ENCODE measurements at places on chromosomes 13 and 19.

- ATAC-seq = no peak
Measured at GRCh38 chr13:112719016-112719415, 29.2 kb downstream of the ATP11A start.

DNA sequence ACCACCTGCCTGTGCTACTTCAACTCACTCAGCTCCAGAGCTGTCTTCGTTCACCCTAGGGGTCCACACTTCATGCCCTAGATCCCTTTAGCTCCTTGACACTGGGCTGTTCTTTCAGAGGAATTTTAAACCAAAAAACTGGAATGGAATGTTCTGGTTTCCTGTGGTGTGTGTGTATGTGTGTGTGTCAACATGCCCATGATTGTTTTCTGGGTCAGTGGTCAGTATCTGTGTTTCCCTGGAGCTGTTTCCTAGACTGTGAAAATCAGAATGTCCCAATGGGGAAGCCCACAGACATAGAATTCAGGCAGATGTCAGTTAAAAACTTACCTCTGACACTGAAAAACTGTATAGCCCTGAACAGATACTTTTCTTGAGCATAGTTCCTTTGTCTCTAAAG, 1.3 kb downstream of the PMIS2 start:
- ATAC-seq = no peak

DNA sequence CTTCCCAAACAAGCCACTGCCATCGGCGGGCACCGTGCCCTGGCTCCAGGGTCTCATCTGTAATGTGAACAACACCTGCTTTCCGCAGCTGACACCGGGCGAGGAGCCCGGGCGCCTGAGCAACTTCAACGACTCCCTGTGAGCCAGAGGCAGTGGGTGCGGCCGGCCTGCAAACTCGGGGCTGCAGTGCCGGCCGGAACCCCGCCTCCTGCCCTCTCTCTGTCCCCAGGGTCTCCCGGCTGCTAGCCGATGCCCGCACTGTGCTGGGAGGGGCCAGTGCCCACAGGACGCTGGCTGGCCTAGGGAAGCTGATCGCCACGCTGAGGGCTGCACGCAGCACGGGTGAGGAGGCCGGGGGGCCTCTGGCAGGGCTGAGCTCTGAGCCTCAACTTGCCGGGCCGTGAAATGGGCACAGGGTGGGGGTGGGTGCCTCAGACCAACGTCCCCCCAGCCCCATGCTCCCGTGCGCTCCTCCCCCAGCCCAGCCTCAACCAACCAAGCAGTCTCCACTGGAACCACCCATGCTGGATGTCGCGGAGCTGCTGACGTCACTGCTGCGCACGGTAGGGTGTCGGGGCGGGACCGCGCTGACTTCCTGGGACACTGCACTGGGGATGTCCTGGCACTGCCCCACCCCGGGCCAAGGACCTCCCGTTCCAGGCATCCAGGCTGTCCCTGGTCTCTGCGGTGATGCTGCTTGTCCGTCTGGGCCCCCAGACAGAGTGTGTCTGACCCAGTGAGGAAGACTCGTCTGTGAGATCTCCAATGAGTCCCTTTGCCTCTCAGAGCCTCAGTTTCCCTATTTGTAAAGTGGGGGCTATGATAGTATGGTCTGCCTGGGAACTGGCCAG, 2.2 kb downstream of the ABCA7 start:
- peak; percentile 9 for ATAC-seq

DNA sequence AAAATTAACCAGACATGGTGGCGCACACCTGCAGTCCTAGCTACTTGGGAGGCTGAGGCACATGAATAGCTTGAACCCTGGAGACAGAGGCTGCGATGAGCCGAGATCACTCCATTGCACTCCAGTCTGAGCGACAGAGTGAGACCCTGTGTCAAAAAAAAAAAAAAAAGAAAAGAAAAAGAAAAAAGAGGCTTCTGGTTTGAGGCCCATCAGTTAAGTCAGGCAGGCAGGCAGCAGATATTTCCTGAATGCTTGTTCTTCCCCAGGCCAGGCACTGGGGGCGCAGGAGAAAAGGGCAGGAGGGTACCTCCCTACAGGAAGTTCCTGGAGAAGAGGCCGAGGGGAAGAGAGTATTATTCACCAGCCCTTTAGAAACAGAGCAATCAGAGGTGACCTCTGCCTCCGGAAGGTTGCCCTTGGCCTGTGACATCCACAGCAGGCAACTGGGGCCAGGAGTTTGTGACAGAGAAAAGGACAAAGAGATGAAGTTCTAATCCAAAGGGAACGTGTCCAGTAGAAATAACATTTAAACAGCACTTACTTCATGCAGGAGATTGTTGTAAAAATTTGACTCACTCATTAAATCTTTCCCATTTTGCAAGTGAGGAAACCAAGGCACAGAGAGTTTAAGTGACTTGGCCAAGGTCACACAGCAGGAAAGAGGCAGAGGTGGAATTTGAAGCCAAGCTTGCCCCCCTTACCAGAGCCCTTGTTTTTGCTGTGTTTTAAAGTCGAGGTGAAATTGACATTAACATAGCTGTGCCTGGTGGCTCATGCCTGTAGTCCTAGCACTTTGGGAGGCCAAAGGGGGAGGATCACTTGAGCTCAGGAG, 4.3 kb upstream of the RLN3 start:
- peak; percentile 27 for ATAC-seq

GRCh38 chr19:48379058-48379457, 12.3 kb downstream of the KDELR1 start:
- ATAC-seq = no peak

- ATAC-seq = no peak
Measured at GRCh38 chr13:95579303-95579702, 26.8 kb downstream of the CLDN10 start.

GRCh38 chr13:74204602-74205312, 70.6 kb upstream of the KLF12 start:
- no peak for ATAC-seq

- no peak for ATAC-seq
Measured at GRCh38 chr19:45346449-45346848, 5.9 kb downstream of the KLC3 start.

GRCh38 chr13:103961129-103961528, 894.9 kb upstream of the SLC10A2 start:
- no peak for ATAC-seq

- no peak for ATAC-seq
Measured at GRCh38 chr19:53826876-53827275, 2.8 kb upstream of the NLRP12 start.

- ATAC-seq = no peak
Measured at GRCh38 chr13:103945836-103946235, 879.6 kb upstream of the SLC10A2 start.

DNA sequence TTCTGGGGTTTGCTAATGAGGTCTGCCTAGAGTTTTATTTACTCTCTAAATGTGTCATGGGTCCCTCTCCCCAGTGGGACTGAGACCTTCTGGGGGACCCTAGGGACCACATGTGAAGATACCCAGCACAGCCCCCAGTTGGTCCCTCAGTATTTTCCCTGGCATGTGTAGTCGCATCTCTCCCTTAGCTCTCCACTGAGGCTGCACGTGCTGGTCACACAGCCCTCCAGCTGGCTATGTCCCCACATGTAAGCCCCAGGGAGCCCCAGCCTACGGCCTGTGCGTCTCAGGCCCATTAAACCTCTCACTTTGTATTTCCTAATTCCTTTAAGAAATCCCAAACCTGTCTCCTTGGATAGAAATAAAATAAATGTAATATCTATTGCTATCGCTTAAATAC, 189.6 kb upstream of the TSHZ3 start:
- no peak for ATAC-seq

DNA sequence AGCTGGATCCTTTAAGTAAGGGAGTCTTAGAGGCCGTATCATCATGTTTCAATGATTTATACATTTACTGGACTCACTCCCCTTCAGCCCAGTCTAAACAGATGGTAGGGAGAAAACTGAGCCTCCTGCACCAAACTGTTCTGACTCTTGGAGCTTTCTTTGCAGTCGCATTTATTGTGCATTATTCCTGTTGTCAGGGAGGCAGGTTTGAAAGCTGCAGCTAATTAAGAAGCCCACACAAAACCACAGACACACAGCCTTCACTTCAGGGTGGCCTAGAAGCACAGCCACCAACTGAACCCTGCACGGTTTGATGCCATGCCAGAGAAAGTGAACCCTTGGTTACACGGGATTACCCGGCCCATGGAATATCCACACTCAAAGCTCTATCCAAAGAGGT, 911.0 kb downstream of the UQCRFS1 start:
- ATAC-seq = no peak

GRCh38 chr13:111462944-111463343, 142.5 kb downstream of the TEX29 start:
- ATAC-seq = no peak

GRCh38 chr19:15037586-15037985, 11.7 kb upstream of the CASP14 start:
- no peak for ATAC-seq

DNA sequence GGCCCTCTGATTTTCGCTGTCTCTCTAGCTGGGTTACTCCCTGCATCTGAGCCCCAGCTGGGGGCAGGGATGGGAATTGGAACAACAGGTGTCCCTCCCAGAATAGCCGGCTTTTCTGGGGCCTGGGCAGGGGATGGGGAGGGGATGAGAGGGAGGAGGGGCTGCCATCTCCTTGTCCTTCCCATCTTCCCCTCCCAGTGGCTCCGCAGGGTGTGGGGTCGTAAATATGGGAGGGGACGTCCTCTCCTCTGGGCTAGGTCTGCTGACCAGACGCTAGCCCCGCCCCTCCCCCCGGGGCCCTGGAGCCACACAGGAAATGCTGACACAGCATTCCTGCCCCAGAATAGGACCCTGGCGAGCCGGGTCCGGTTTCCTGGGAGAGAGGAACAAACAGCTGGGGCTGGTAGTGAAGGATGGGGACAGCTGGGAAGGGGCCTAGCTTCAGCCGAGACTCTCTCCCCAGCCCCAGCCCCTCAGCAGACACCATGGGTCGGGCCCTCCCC, 1.1 kb downstream of the RYR1 start:
- peak; percentile 64 for ATAC-seq

DNA sequence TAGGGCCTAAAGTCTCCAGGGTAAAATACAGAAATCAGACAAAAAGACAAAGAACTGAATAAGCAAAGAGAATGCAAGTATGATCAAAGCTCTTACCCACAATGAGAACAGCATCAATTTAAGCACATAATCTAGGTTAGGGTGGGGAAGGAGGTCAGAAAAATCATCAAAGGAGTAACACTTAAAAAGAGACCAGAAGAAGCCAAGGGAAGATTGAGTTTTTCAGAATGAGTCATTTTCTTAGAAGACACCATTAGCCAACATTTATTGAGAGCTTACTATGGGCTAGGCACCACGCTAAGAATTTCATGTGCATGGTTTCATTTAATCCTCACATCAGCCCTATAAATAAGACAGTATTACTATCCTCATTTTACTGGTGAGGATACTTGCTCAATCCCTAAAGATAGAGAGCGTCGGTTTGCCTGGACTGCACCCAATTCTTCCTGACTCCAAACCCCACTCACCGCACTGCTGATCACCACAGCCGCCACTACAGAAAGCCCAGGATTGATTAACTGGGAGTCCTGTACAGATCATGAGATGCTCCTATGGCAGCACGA, 1.7 kb upstream of the SHISA2 start:
- no peak for ATAC-seq

DNA sequence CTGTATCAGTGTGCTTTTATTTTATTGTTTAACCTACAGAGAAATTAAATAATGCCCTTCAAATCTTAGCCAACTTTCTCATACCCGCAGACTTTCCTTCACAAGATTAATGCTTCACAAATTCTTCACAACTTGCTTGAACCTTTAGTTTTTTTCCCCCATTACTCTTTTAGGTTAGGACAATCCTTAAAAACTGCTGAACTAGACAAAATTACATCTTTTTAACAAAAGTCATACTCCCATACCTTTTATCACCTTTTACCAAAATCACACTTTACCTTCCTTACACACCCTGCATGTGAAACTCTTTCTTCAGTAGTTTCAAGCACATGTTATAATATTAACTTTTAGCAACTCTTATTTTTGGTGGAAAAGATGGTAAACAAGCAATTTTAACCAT, 58.5 kb downstream of the SCGB2B2 start:
- ATAC-seq = no peak

DNA sequence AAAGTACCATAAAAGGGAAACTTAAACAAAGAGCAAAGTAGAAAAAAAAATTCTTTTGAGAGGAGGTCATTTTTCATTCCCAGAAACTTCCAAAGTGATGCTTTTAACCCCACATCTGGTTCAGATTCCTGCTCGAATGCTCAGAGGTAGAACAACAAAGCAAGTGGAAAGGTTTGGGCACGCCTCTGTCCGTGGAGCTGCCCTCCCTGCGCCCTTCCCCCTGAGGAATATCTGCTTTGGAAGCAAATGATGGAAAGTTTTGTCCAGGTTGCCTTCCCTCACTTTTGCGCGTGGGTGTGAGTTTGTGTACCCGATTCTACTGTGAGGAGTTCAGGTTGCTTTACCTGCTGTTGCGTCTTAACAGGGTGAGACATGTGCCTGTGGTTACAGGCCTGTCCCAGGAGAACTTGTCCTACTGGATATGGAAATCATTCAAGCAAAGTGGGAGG, 110.2 kb downstream of the KLF5 start:
- no peak for ATAC-seq

DNA sequence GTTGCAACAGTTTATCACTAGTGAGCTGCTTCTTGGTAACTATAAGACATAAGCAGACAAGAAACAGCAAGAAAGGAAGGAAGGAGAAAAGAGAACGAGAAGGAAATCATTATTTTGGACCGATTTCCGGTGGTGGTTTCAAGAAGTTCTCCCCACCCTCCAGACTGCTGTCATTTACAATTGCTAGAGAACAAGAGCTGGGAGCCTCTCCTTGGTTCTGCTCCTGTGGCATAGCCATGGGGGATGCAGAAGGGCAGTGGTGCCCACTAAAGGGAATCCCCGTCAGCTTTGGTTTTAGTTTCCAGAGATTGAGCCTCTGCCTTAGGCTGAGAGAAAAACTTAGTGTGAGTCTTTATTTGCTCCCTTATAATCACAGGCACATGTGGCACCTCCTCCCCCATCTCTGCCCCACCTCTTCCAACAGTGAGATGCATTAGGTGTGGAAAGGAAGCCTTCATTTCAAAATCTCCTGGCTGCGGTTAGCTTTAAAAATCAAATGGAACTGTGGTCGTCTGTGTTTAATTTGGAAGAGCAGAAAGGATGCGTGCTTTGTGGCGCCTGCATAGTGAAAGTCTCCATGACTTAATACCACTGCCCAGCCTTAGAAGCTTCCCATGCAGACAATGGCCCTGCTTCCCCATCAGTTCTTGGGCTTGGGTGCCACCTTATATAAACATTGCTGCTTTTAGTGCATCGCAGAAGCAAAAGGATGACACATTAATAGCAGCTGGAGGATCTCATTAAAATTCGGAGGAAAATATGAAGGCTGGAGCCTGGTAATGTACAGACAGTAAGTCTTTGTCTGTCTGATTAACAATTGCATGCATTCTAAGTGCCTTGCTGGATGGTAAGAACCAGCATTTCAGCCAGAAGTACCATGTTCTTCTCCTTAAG, 25.0 kb downstream of the LRCH1 start:
- ATAC-seq = peak; percentile 46

GRCh38 chr13:100154842-100155416, 66.0 kb downstream of the PCCA start:
- no peak for ATAC-seq

All from motor neuron (in vitro differentiated cells).